ENCODE measurements at places on chromosomes 12 and 14. TPM values are rescaled to one million over a fixed set of nuclear protein-coding genes. Genes with fewer than 3 reads are reported as not detected.

FAM181A gene
- not detected for polyA plus RNA-seq

SYNDIG1L gene
- 0.19 TPM for polyA plus RNA-seq

DNA sequence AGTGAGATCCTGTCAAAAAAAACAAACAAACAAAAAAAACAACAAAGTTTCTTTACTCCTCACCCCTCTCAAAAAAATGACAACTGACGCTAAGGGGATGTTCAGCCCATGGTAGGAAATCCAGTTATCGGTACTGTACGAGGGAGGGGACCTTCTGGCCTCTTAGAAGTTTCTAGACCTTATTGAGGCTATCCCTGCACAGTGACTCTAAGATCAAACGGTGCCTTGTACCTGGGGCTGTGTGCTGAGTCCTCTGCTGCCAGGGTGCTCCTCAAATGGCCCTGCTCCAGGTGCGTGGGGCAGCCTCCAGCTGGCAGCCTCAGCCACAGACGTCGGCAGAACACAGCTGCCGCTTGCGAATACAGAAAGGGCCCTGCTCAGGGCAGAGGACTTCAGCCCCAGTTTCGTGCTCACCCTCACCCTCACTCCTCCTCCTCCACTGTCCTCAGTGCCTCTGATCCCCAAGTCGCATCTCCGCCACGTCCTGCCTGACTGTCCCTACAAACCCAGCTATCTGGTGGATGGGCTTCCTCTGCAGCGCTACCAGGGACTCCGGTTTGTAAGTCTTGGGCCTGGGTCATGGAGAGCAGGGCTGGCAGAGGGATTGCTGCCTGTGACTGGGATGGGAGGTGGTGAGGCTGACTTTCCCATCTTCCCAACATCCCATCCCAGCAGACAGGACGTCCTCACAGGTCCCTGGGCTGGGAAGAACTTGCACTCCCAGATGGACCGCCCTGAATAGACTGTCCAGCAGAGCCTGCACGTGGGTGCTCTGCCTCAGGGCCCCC, 90.9 kb downstream of the B4GALNT3 start:
- DNase-seq: no peak

GRCh38 chr14:70724110-70724509, 82.4 kb downstream of the TTC9 start:
- no peak for DNase-seq

- DNase-seq: no peak
Measured at GRCh38 chr12:92408072-92408900, 262.6 kb upstream of the BTG1 start.
